Natural killer cell (primary cell): ENCODE measurements at places on chromosomes 3 and 15. TPM values are rescaled to one million over a fixed set of nuclear protein-coding genes. Genes with fewer than 3 reads are reported as not detected.

GRCh38 chr15:39298271-39298962 lies 282.5 kb upstream of the THBS1 start:
- DNase-seq: no peak

DNA sequence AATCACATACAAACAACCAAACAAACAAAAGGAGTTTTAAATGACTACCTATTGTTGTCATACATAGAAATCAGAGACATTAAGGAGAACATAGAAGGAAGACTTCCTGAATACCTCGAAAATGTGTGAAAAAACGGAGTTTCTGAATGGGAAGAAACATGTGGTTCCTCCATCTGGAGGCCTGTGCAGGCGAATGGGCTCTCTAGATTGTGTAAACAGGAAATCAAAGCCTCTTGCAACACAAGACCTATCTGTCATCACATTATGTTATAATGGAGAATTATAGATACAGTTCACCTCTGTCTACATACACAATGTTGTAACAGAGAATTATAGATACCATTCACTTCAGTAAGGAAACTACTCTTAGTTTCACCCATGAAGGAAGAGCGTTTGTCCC lies 44.1 kb downstream of the RUBCN start:
- DNase-seq: no peak

ATP13A5 gene
- total RNA-seq: not detected

AP3B2 gene
- not detected for total RNA-seq

MCF2L2 gene
- 2.7 TPM for total RNA-seq

LYSMD2 gene
- 13.6 TPM for total RNA-seq
